Hepatocyte (in vitro differentiated cells): ENCODE measurements at places on chromosomes 7 and 10.

GRCh38 chr10:11437391-11438142 lies 173.9 kb downstream of the USP6NL start:
- DNase-seq: no peak

DNA sequence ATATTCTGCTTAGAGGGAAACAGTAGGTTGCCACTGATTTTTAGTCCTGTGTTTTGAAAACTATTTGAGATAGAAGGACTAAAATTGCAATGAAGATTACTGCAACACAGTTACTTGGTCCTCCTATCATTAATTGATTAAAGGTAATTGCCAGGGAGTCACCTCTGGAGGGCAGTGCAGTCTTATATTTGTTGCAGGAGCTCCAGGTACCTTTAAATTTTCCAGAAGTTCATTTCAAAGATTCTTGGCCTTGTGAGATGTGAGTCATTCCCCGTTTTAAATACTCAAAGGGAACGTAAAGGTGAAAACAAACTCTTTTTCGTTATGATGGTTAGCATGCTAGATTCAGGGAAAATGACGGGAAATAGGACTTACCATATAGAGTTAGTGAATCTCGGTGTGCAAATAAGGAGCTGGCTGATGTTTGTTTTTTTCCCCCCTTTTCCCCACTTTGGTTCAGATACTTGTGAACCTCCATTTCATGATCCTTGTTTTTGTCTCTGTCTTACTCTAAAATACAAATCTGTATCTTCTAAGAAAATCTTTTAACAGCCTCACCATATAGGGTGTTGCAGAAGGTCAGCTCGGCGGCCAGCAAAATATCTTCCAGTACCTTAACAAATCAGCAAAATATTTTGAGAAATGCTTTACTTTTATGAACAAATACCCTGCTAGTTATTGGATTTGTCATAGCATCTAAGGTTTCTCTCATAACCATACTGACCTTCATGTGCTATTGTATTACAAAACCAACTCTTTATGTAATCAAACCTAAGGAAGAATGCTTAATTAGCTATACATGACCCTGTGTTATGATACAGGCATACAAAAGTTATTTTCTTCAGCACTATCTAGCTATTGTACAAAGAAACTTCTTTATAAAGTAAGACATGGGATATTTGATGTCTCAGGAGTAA lies 143.0 kb upstream of the HDAC9 start:
- DNase-seq: peak; percentile 73

GRCh38 chr7:45662540-45663166 lies 88.5 kb downstream of the ADCY1 start:
- DNase-seq: no peak

- peak; percentile 97 for DNase-seq
Observed at GRCh38 chr7:140696024-140696679, 356 bp upstream of the NDUFB2 start.

- no peak for DNase-seq
Observed at GRCh38 chr7:12567015-12567414, 3.5 kb upstream of the SCIN start.

GRCh38 chr7:31382722-31383121 lies 42.2 kb upstream of the NEUROD6 start:
- DNase-seq: no peak

DNA sequence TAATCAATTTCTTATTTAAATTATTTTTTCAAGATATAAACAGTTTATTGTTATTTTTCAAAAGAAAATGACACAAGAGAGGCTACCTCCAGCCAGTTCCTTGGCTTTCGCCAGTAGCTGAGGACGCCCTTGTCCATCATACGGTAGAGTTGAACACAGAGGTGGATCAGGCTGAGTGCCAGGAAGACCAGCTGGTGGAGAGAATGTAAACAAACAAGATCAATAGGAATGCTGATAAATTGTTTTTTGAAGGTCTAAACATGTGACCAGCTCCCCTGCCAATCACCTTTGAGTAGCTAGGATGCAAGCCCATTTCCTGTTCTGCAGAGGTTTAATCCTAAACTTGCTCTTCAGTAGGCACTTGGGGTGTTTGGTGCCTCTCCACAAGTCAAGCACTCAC lies 138.9 kb downstream of the PKD1L1 start:
- DNase-seq: no peak

DNA sequence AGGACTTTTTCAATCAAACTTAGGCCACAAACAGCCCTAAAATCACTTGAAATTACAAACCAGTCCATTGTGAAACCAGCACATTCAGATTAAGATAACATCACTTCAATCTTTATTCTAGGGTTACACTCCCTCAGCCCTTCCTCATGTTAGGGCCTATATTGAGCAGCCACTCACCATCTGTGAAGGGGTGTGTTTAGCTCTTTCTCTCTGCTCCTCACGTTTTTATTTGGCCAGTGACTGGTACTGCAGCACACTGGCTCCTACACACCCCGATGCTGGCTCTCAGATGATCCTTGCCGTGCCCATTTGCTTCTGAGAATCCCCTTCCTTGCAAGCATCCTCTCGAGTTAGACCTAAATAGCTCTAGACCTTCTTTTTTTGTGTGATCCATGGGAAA lies 604.5 kb downstream of the INHBA start:
- no peak for DNase-seq

DNA sequence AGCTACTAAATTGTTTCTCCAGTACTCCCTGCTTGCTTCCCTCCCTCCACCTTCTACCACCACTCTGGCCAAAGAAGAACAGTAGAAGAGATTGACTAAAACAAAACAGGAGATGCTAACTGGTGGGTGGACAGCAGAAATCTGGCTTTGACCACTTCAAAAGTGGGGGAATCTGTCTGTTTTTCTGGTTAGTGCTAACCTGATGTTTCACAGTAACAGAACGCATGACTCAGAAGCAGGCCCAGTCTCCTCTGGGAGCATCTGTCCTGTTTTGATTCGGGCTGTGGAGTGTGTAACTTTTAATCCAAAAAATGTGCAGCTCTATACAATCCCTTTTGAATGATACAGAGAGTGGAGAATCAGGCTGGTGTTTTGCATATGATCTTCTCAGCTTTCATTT lies 32.7 kb upstream of the ZNF438 start:
- peak; percentile 15 for DNase-seq

DNA sequence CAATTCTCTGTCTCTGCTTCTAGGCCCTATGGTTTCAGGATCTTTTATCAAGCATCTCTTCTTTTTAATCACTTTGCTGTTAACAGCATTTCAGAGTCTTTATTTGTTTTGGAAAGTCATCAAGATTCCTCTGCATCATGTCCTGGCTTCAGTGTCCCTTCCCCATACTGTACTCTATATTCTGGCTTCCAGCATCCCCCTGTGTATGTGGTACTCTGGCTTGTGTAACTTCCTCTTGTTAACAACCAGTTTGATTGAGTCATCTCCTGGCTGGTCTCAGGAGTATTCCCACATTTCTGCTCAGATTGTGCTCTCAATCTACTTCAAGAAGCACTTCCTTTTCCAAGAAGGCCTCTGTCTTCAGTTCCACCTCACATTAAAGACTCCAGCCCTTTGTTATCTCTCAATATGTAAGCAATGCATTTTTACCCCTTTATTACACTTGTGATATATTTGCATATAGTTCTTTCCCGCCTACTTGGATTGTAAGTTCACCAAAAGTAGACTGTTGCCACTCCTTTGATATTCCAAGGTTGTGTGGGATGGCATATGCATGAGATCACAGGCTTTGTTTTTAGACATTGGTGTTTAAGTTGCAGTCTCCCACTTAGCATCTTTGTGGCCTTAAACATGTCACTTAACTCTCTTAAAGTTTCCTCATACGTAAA lies 15.1 kb upstream of the ATE1 start:
- peak; percentile 17 for DNase-seq

DNA sequence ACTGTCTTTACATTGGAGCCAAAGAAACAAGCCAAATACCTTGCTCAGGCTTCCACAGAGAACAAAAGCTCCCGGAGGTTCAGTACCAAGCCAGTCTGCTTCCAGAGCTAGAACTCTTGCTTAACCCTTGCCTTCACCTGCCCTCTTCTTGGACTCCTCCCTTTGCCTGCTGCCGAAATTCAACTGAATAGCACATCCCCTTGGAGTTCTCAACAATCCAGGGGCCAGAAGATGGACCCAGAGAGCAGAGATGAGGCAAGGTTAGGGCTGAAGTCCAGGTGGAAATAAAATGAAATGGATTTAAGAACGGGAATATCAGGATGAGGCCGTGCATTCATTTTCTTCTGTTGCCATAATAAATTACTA lies 876 bp upstream of the PIK3AP1 start:
- DNase-seq: no peak

GRCh38 chr7:11831736-11832495 lies at the start of gene THSD7A:
Gene THSD7A (minus strand): TSS chr7:11832198. CDS start chr7:11831946, 252 bp downstream.
- peak; percentile 80 for DNase-seq

GRCh38 chr7:52021343-52021742 lies 704.7 kb upstream of the COBL start:
- DNase-seq: no peak

- peak; percentile 48 for DNase-seq
Observed at GRCh38 chr10:77989081-77989724, 40.1 kb downstream of the POLR3A start.

DNA sequence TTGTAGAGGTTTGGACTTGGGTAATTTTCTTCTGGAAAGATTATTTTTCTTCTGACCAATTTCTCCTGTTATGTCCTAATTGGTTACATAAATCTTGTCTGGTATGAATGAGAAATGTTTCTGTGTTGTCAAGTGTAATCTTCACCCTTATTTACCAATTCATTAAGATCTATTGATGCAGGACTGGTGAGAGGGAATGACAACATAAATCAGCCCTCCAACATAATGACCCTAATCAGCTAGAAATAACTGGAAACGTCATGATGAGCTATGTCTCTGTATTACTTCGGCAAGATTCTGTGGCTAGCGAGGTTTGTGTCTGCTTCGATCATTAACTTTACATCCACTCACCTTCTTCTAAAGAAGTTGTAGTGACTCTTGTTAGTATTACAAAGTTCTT lies 3.5 kb downstream of the FOXP2 start:
- no peak for DNase-seq

- DNase-seq: peak; percentile 59
Observed at GRCh38 chr7:134891696-134892678, 94.3 kb upstream of the AGBL3 start.

GRCh38 chr10:100878291-100878910 lies 34.4 kb upstream of the SLF2 start:
- peak; percentile 84 for DNase-seq

DNA sequence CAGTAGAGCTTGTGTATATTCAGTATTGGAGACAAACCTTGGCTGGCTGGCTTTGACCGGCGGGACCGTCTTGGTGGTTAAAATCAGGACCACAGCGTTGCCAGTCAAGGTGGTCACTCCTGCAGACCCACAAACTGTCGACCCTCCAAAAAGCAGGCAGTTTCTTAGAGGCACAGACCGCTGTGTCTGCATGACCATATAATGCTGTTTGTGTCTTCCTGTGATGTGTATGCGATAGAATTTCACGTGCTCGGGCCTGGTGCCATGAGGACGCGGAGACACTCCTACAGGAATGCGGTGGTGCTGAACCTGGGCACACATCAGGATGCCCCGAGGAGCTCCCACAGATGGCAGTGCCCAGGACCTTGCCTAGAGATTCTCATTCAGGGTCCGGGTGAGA lies 34.8 kb downstream of the BNIP3 start:
- DNase-seq: no peak

- no peak for DNase-seq
Observed at GRCh38 chr7:106463851-106464611, 179.2 kb upstream of the NAMPT start.

- no peak for DNase-seq
Observed at GRCh38 chr7:100476903-100477870, 1.8 kb downstream of the TSC22D4 start.

GRCh38 chr10:112628951-112629609 lies 182.1 kb downstream of the VTI1A start:
- DNase-seq: no peak

DNA sequence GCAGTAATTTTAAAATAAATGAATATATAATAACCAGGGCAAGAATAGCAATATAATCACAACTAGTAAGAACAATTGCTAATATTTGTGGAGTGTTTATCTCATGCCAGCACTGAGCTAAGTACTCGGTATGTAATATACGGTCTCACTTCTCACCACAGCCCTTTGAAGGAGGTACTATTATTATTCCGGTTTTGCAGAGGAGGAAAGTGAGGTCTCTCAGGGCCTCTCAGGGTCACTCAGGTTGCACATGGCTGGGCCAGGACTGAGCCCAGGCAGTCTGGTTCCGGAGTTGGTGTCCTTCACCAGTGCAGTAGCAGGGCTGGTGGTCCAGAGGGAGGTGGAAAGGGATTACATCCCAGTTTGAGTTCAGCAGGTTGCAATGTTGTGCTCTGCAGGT lies 80.9 kb downstream of the CHN2 start:
- DNase-seq: no peak

- DNase-seq: no peak
Observed at GRCh38 chr7:78568690-78569089, 770.1 kb downstream of the PHTF2 start.

DNA sequence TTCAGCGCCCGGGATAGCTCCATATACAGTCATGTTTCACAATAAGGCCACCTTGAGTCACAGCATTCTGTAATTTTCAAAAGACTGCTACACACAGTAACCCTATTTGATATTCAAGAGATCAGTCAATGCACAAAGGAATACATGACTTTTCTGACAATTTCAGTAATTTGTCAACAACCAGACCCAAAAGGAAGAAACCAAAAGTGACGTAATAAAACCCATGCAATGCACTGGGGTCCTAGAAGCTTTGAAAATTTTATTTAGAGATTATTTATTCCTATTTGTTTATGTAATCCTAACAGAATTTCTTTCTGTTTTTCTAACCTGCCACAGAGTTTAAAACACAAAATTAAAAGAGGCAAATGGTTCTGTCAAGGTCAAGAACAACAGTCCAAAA lies 421.2 kb downstream of the DPP6 start:
- DNase-seq: no peak

GRCh38 chr7:64603271-64603670 lies 40.4 kb upstream of the ZNF680 start:
- DNase-seq: no peak

GRCh38 chr7:45644237-45644636 lies 70.1 kb downstream of the ADCY1 start:
- DNase-seq: no peak

DNA sequence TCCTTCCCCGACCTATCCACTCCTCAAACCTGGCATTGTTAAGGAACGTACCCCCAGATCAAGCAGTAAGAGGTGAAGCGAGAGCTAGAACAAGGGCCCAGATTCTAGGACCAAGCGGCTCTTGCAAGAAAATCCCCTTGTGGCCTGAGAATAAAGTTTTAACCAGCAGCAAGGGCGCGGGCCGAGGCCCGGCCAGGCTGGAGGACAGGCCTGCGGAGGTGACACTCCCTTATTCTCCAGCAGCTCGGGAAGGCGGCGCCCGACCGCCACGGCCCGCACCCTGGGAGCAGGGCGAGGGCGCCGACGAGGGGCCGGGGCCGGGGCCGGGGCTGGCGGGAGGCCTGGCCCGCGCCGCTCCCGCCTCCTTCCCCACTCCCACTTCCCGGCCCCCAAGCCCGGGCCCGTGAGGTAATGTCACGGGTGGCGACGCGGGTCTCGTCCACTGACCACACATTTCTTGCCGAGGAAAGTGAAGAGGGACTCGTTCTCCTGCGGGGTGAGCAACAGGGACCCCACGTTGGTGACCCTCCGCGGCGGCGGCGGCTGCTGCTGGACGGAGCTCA lies 551 bp downstream of the WASL start:
- DNase-seq: peak; percentile 68

- no peak for DNase-seq
Observed at GRCh38 chr10:80647173-80647833, 109.6 kb downstream of the SH2D4B start.
